ENCODE measurements at places on chromosomes 16 and 17.
A peak's percentile ranks its signal among the peaks of the same experiment; 100 is the strongest.

DNA sequence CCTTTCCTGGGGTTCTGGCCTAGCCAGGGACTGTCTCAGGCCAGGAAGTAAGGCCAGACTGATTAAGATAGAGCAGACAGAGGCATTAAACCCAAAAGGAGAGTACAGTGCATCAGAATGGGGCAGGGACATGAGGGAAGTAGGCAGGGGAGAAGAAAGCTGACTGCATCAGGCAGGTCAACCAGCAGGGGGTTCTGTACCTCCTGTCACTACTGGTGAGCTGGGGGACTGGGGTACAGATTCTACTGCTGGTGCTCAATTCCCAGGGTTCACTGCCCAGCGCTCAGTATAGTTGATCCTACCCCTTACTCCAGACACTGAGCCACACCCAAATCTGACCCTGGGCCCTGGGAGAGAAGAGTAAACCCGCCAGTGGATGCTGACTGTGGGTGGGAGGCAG is 12.9 kb upstream of the MTMR4 start:
- no peak for DNase-seq

DNA sequence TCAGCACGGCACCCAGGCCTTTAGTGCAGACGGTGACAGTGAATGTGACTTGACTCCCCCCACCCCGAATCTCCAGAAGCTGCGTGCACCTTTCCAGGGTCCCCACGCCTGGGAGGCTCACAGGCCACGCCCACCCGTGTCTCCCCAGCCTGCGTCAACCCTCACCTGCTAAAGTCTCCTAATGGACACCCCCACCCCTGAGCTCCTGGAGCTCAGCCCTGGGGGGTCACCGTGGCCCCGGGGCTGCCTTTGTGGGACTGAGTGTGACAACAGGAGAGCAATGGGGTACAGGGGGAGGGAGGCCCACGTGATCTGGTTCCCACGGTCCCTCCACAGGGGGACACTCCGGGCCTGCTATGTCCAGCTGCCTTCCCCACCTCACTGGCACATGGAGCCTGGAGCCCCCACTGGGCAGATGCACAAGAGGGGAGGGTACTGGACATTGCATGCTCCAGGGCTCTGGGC is 7.4 kb upstream of the FASN start:
- no peak for DNase-seq

DNA sequence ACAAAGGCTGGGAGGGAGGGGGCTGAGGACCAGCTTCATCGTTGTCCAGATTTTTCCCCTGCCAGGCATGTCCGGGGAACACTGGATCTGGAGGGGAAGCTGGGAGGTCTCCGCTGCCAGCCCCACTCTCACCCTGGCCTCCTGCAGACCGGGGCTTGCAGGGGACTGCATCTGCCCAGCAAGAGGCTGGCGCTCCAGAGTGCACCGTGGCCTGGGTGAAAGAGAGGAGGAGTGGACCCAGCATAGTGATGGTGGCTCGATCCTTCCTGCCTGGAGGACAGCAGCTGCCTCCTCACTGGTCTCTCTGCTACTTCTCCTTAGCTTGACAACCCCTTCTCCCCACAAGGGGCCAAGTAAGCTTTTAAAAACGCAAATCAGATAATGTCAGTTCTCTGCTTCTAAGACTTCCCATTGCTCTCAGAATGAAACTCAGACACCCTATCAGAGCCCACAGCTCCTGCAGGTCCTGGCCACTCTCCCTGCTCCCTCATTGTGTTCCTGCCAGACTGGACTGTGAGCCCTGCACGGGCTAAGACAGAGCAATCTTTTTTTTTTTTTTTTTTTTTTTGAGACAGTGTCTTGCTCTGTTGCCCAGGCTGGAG is 15.0 kb downstream of the CPNE2 start:
- DNase-seq = no peak

DNA sequence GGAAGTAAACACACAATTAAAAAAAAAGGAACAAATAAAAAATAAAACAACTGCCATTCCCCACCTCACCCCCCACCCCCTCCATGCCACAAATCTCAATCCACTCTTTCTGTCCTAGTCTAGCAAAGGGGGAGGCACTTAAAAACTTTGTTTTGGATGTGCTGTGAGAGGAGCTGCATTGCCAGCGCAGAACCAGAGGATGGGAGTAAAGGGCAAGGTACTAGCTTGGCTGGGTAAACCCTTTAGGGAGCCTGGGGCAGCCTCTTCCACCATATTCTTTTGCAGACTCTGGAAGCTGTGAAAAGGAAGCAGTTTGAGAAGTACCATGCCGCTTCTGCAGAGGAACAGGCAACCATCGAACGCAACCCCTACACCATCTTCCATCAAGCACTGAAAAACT is 1.4 kb downstream of the MRPS7 start:
- no peak for DNase-seq

DNA sequence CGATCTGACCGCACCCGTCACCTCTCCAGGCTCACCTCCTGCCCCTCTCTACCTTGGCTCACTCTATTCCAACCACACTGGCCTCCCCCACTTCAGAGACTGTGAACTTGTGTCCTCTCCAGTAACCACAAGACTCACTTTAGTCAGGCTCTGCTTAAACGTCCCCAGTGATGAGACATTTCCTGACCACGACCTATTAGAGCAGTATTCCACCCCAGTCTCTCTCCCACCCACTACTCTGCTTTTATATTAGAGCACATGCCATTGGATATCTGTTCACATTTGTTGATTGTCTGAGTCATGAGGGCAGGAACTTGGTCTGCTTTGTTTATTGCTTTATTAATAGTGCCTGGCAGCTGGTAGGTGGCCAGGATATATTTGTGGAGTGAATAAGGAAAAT is 20.1 kb downstream of the COX11 start:
- DNase-seq = no peak

- no peak for DNase-seq
Measured at GRCh38 chr17:49632201-49632600, 45.7 kb downstream of the SPOP start.

- DNase-seq = peak; percentile 76
Measured at GRCh38 chr17:8109661-8110455, 8.5 kb downstream of the ALOXE3 start.

All from stimulated activated CD4-positive, alpha-beta T cell treated with anti-CD3 and anti-CD28 coated beads, Interleukin-12 subunit alpha, Interleukin-12 subunit beta, amount 100 ng/mL, for 24 hours (primary cell).